ENCODE measurements at places on chromosomes 13 and 19.

DNA sequence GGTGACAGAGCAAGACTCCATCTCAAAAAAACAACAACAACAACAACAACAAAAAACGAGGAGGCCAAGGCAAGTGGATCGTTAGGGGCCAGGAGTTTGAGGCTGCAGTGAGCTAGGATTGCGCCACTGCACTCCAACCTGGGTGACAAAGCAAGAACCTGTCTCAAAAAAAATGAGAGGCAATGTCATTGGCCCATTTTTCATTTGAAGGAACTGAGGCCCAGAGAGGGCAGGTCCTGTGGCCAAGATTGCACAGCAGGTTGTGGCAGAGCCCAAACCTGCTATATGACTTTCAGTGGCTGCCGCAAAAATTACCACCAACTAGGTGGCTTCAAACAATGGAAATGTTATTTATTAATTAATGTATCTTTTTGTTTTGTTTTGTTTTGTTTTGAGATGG lies 5.5 kb downstream of the PIK3R2 start:
- no peak for DNase-seq

GRCh38 chr13:111388851-111389500 lies 68.5 kb downstream of the TEX29 start:
- no peak for DNase-seq

DNA sequence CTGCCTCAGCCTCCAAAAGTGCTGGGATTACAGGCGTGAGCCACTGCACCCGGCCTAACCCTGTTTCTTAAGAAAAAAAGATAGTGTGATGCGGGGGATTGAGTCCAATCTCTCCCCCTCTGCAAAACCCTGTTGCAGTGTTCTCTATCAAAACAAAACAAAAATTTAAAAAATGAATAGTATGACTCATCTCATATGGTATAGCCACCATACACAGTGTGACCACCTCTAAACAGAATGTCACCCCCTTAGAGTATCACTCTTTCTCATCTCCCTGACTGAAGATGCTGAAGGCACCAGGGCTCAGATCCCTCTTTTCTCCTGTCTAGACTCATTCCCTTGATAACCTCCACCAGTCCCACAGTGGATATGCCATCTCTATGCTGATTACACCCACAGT lies 6.8 kb upstream of the ERF start:
- DNase-seq, result no peak

DNA sequence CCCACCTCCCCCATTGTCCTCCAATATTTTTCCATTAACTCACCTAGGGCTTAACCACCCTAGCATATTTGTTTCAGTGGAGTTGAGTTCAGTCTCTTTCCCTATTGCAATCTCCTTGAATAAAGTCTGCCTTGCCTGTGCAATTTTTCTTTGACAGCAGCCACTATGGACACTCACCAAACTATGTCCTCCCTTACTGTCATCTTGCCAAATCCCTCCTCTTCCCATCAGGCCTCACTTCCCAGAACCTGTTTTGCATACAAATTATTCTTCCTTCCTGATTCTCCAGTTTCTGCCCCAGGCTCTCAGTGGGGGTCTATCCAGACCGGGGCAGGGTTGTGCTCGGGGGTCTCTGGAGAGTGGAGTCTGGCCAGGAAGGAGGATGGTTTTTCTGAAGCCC lies 2.2 kb upstream of the LYPD5 start:
- DNase-seq, result no peak

GRCh38 chr13:53064731-53065130 lies 36.1 kb downstream of the OLFM4 start:
- no peak for DNase-seq

DNA sequence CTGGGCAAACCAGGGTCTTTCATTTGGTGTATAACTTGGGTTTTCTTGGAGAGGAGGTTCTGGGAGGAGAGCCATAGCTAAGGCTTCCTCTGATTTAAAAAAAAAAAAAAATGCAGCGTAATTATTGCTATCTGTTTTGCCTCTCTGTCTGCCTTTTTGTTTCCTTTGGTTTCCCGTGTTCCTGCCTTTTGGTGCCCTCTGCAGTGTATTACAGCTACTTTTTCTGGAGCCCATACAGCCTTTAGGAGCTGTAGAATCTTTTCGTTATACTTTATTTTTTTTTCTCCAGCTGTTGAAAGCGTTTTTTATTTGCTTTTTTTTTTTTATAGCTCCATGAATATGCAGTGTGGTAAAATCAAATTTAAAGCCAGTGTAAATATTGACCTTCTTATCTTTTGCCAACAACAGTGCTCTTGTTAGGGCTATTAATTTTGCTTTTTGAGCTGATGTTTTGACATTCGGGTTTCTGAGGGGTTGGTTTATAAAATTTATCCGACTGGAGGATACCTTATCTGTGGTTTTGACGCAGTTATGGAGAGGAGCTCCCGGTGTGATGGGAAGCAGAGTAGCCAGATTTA lies 38.1 kb downstream of the ZNF493 start:
- no peak for DNase-seq

DNA sequence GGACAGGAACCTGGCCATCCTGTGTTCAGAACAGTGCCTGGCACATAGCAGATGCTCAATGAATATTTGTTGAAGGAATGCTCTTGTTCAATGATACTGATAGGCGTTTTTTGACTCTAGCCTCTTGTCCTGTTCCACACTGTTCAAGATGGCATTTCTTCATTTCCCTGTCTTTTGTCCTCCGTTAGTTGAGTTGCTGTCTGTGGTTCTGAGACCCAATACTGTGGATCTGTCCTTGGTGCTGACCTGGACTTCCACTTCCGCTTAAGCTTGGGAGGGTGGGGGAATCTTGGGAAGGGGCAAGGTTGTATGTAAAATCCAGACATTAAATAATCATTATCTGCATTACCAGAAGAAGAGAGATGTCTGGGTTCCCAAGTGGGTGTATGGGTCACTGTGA lies 8.3 kb upstream of the KCNN4 start:
- DNase-seq, result peak; percentile 69

GRCh38 chr13:31050486-31051400 lies 111.0 kb downstream of the HSPH1 start:
- peak; percentile 7 for DNase-seq

DNA sequence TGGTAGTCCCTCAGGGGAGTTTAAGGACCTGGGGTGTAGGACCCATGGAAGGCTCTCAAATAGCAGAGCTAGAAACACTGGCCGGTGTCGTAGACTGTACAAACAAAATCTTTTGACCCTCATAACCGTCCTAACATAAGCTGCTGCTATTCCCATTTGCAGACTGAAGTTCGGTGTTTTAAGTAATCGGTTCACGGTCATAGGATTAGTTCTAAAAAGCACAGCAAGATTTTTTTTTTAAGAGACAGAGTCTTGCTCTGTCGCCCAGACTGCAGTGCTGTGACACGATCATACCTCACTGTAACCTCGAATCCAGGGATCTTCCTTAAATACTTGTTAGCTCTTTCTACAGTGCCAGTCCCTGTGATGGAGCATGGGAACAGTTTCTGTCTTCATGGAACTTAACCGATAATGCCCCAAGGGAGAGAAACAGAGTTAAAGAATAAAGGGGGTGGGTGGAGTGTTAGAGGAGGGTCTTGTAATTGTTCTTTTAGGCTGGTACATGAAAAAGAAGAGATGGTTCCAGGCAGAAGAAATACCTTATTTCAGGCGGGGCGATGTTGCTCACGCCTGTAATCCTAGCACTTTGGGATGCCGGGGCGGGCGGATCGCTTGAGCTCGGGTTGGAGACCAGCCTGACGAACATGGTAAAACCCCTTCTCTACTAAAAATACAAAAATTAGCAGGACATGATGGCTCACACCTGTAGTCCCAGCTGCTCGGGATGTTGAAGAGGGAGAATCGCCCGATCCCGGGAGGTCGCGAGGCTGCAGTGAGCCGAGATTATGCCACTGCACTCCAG lies 475 bp upstream of the ZC3H4 start:
- DNase-seq, result no peak

DNA sequence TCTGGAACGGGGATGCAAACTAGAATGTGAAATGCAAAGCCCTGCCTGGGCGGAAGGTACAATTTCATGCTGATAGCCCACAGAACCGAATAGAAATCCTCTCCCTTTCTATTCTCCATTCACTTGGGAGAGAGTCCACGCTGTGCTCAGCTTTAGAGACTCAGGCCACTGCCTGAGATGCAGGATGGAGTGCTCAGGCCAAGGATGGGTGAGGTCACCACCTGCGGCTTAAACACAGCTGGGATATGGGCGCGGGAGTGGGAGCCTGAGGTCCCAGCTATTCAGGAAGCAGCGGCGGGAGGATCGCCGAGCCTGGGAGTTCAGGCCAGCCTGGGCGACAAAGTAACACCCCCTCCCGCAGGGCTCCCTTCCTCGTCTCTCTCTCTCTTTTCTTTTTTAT lies 446 bp upstream of the ZNF83 start:
- peak; percentile 63 for DNase-seq

DNA sequence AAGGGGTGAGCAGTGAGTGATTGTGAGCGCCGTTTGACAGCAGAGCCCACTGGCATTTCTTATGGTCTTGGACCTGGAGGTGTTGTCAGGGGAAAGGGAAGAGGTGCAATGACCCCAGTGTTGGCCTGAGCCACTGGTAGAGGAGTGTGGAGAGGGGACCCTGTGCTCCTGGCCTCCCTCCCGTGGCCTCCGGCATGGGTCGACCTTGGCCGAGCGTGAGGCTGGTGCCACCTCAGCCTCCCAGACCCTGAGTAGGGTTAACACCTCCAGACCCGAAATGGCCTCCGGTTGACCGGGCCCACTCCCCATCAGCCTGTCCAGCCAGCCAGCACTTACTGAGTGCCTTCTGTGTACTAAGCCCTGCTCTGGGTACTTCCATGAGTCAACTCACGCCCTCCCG lies 6.5 kb downstream of the TRAPPC5 start:
- DNase-seq, result no peak

DNA sequence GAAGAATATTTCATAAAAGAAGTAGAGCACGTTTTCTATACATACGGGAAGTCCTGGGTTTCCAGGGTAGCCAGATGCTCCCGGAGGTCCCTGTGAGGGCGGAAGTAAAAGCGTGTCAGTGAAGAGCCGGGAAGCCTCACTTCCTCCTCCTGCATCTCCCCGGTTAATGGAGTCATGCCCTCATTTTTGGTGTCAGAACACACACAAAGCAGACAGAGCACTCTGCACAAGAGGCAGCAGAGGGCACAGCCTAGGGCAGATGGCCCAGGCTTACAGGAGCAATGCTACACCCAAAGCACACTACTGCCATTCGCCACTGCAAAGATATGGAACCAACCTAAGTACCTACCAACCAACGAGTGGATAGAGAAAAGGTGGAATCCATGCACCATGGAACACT lies 94.4 kb downstream of the COL4A1 start:
- no peak for DNase-seq

GRCh38 chr19:49838885-49839588 lies 11.9 kb upstream of the PTOV1 start:
- no peak for DNase-seq

GRCh38 chr19:17135001-17135853 lies 59.6 kb downstream of the MYO9B start:
- peak; percentile 99 for DNase-seq

DNA sequence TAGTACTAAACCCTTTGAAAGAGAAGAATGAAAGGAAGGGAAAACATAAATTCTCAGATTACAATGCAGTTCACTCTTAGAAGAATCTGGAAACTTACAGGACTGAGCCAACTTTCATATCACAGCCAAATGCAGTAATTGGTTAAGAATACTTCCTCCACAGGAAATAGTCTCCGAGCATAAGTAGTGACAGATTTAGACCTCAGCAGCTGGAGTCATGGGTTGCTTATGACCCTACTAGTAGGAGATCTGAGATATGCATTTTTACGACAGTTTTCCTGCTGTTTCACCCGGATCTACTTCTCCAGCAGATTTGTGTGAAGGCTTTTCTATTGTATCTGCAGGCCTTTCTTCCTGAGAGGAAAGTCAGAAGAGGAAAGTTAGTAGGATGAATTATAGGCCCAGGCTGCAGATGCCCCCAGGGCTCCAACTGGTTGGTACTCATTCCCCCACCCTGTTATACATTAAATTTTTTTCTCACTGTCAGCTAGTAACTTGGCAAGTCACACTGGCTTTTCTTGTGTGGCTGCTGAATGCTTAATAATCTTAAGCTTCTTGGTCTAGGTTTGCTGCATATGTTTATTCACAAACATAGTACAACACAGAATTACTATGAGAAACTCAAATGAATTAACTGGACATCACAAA lies 1241.5 kb upstream of the MIR17HG start:
- DNase-seq, result peak; percentile 16

DNA sequence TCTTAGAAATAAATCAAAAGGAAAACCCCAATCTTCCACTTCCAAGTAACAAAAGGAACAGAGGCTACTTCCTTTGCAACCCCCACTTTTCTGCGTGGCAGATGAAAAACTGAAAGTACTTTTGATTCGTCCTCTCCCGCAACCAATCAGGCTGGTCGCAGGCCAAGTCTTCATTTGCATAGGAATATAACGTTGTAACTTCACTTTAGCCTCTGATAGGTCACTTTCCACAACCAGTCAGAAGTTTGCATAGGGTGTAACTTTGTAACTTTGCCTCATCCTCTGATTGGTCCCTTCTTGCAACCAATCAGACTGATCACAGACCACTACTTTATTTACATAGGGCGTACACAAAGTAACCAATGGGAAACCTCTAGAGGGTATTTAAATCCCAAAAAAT lies 37.2 kb downstream of the TGDS start:
- peak; percentile 19 for DNase-seq

GRCh38 chr19:3655402-3656072 lies 28.9 kb upstream of the CACTIN start:
- no peak for DNase-seq

GRCh38 chr19:47417746-47418691 lies 1.3 kb downstream of the MEIS3 start:
- no peak for DNase-seq

GRCh38 chr13:44758630-44759383 lies 182.7 kb upstream of the TSC22D1 start:
- DNase-seq, result no peak

GRCh38 chr19:19662871-19663255 lies 613 bp downstream of the ATP13A1 start:
- DNase-seq, result no peak

DNA sequence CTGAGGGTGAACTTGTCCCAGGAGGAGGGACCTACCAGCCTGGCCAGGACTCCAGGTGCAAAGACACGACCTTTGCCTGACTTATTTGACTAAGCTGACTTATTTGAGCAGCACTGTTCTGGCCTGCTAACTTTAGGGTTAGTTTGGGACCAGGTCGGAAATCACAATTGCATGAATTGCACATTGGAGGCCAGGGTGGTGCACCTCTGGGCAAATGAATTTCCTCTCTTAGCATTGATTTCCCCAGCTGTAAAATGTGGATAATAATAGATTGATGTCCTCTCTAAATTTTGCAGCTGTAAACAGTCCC lies 1.4 kb upstream of the BST2 start:
- DNase-seq, result no peak

- no peak for DNase-seq
These were observed 490.5 kb downstream of the MYO16 start for GRCh38 chr13:109119896-109120295.

- no peak for DNase-seq
These were observed 740.5 kb downstream of the SLITRK5 start for GRCh38 chr13:88411696-88412095.

GRCh38 chr13:45437947-45438346 lies 19.8 kb upstream of the SLC25A30 start:
- no peak for DNase-seq
